Ascending aorta (tissue), 2 donors: ENCODE measurements at places on chromosomes 7 and 10.

- DNase-seq: peak; percentile 54
- peak overlapping the region; percentile 90 for H3K27ac ChIP-seq
- peaks cover 29% of the 10 kb centered on the region for H3K36me3 ChIP-seq
- H3K4me3 ChIP-seq: no peak overlapping the region
- no peaks in the 10 kb centered on the region for H3K27me3 ChIP-seq
Measured at GRCh38 chr7:150370612-150371071, 2.0 kb downstream of the REPIN1 start.

GRCh38 chr10:126227762-126228134, 160.5 kb downstream of the ADAM12 start:
- H3K27ac ChIP-seq: no peak overlapping the region
- no peak for DNase-seq
- H3K4me3 ChIP-seq: no peak overlapping the region

DNA sequence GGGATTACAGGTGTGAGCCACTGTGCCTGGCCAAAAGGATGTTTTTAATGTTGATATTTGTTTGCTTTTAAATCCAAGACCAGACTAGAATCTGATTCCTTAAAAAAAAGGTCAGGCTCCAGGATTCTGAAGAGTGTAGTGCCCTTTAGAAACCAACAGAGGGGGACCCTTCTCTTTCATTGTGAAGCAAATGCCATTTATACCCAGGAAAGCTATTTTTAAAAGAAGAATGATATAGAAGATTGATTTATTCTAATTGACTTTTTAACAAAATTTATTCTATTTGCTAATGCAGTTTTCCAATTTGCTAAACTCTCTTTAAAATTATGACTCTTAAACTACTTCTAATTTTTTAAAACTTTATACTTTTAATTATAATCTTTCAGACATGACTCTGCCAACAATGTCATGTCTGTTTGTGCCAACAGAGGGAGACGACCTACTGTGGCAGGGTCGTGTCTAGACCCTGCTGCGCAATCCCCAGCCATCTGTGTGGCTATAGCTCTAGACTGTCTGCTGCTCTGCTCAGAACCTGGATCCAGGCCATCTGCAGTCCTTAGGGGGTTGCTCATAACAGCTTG, 201.0 kb upstream of the IMMP2L start:
- H3K4me3 ChIP-seq: no peak overlapping the region
- H3K27me3 ChIP-seq: no peaks in the 10 kb centered on the region
- H3K36me3 ChIP-seq: peaks cover 8% of the 10 kb centered on the region
- no peaks in the 10 kb centered on the region for H3K4me1 ChIP-seq
- H3K27ac ChIP-seq: no peak overlapping the region

DNA sequence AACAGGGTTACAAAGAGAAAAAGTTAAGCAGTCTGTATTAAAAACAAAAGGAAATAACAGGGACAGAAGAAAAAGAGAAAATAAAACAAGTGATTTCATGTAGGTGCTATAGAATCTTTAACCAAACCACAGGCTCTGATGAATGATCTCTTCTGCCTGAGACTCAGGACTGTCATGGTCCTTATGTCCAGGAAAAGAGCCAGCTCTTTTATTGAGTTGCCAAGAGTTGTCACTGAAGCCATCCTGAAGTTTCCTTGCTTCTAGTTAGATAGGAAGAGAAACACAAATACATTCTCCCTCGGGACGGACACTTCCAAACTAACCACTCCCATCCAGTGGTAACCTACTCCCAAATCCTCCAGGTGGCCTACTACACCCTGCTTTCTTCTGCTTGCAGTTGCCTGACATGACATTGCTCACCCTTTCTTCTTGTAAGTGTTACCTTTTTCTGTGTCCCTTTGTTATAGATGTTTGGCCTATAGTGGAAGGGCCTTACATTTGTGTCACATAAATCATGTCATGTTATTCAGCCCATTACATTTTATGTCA, 346.7 kb downstream of the NRG3 start:
- no peak overlapping the region for H3K4me3 ChIP-seq
- H3K27ac ChIP-seq: no peak overlapping the region
- H3K27me3 ChIP-seq: no peaks in the 10 kb centered on the region
- H3K4me1 ChIP-seq: no peaks in the 10 kb centered on the region

GRCh38 chr10:103493916-103494877, 692 bp downstream of the NEURL1 start:
- H3K27me3 ChIP-seq: peaks cover 16% of the 10 kb centered on the region
- no peak overlapping the region for H3K27ac ChIP-seq
- no peaks in the 10 kb centered on the region for H3K36me3 ChIP-seq
- peak overlapping the region; percentile 72 for H3K4me3 ChIP-seq
- no peak for DNase-seq

- no peaks in the 10 kb centered on the region for H3K27me3 ChIP-seq
- no peak overlapping the region for H3K4me3 ChIP-seq
- H3K27ac ChIP-seq: no peak overlapping the region
- no peaks in the 10 kb centered on the region for H3K4me1 ChIP-seq
- H3K36me3 ChIP-seq: no peaks in the 10 kb centered on the region
Measured at GRCh38 chr10:20785174-20785573, 111.9 kb downstream of the NEBL start.

DNA sequence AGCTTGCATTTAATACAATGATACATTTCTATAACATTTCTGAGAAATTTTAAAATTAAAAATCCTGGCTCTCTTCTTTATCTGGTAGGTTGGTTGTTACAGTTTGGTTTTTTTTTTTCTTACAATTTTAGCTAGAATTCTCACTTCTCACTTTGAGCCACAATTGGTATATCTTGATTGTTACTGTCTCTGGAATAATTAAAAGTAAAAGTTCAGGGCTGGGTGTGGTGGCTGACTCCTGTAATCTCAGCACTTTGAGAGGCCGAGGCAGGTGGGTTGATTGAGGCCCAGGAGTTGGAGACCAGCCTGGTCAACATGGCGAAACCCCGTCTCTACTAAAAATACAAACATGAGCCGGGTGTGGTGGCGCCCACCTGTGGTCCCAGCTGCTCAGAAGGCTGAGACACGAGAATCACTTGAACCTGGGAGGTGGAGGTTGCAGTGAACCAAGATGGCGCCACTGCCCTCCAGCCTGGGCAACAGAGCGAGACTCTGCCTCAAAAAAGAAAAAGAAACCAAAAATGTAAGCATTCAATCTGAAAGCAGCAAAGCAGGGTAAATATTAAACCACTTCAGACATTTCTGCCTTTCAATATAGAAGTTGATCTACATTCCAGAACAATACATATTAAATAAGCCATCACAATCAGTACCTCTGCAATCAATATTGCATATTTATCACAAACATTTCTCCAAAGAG, 88.6 kb upstream of the PFKP start:
- no peak overlapping the region for H3K4me3 ChIP-seq
- H3K27ac ChIP-seq: no peak overlapping the region
- no peak for DNase-seq
- no peaks in the 10 kb centered on the region for H3K4me1 ChIP-seq
